ENCODE measurements at places on chromosomes 1 and 21.

DNA sequence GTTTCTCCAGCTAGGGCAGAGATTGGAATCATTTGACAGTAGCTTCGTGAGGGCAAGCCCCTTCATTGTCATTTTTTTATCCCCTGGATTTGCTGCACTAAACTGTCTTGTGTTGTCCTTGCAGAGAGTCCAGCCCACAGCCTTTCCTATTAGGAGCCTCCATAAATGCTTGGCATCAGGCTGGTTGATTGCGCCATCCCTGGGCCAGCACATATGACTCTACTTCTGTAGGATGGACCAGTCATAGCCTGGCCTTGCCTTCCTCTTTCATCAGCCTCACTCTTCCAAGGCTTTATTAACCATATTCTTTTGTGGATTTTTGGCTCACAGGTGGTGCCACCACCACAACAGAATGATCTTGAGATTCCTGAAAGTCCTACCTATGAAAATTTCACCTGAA, 31.4 kb downstream of the LY9 start:
- DNase-seq, result peak; percentile 42

- no peak for DNase-seq
Measured at GRCh38 chr1:67137307-67137753, 2.6 kb upstream of the C1orf141 start.

DNA sequence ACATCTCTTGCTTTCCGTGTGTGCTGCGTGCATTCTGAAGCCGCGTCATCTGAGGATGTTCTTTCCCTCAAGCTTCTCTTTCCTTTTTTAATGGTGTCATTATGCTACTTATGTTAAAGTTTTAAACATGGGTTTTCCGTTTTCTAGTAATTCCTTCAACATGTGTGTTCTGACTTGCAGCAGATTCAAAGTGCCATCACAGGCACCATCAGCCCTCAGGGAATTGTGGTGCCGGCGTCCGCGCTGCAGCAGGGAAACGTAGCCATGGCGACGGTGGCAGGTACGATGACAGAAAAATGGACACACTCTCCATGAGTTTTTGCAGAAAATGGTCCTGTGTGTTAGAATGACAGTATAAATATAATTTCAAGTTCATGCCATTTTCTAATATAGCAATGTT, 42.4 kb downstream of the PKNOX1 start:
- DNase-seq, result no peak

GRCh38 chr1:1764876-1765470, 13.3 kb downstream of the NADK start:
- DNase-seq, result no peak

DNA sequence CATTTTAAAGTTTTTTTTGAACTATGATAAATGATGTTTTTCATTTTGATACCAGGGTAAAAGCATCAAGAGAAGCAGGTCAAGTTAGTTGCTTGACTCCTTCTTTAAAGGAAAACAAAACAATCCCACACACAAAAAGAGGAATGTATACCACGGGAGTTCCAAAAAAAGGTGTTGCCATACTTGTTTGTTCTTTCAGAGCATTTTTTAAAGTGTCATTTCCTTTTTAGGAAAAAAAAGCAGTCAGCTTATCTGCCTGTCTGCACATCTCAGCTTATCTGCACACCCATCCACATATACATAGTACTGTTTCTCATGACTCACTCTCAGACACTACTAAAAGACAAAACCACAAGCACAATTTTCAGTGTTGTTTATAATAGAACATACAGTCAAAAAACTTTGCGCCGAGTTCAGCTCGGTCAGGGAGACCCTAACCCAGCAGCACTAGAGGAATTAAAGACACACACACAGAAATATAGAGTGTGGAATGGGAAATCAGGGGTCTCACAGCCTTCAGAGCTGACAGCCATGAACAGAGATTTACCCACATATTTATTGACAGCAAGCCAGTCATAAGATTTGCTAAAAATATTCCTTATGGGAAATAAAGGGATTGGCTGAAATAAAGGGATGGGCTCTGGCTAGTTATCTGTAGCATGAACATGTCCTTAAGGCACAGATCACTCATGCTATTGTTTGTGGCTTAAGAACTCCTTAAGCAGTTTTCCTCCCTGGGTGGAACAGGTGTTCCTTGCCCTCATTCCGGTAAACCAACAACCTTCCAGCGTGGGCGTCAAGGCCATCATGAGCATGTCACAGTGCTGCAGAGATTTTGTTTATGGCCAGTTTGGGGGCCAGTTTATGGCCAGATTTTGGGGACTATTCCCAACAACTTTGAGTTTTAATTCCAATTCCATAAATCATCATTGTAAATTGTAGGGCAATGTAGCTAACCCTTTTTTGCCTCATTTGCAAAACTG, 11.4 kb upstream of the MNDA start:
- peak; percentile 31 for DNase-seq

GRCh38 chr1:185132534-185132933, 24.2 kb downstream of the TRMT1L start:
- no peak for DNase-seq

DNA sequence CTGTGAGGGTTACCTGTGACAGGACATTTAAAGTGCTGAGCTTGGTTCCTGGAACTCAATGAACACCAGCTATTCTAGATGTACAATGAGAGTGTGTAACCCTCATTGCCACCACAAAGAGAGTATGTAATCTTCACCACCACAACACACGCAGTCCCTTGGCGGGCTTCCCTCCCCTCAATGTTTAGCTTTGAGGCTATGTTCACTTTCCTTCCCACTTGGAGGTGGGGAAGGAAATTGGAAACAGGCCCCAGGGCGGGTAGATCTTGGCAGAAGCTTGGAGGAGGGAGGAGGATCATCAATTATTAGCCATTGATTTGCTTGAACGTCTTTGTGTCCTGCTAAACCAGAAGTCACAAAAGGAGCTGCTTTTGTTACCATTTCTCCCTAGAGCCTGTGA, 8.3 kb upstream of the COL16A1 start:
- DNase-seq, result peak; percentile 35

GRCh38 chr1:184889902-184890301, 84.4 kb downstream of the NIBAN1 start:
- peak; percentile 36 for DNase-seq

DNA sequence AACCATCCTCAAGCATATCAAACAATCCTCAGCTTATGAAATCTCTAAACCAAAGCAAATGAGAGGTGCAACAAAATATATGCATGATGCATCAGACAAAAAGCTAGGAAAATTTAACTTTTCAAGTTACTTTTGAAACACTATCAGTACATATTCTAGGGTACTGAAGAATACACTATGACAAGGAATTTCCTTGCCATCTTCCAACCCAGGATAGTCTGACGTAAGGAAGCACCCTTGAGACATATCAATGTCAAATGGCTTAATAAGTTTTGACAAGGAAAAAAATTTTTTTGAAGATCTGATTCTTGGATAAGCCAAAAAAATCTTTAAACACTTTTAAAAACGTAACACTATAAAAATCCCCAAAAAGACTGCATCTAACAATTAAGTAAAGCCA, 64.9 kb downstream of the KIFAP3 start:
- DNase-seq, result no peak

DNA sequence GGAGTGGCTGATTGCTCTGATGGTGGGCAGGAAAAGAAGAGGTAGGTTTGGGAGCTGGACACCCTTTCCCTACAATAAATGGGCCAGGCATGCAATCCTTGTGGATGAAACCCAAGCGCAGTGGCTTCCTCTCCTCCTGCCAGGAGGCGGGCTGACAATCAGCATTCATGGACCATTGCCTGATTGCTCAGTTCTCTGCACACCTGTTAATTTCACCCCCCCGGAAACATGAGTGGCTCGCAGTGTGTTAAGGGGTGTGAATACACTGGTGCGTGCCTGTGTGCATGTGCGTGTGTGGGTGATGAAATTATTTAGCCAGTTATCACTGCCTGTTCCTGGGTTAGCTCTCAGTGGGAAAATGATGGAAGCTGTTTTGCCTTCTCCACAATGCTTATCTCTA, 310.7 kb downstream of the PCP4 start:
- DNase-seq, result no peak

- no peak for DNase-seq
Measured at GRCh38 chr1:21311016-21311415, 20.8 kb upstream of the ECE1 start.

DNA sequence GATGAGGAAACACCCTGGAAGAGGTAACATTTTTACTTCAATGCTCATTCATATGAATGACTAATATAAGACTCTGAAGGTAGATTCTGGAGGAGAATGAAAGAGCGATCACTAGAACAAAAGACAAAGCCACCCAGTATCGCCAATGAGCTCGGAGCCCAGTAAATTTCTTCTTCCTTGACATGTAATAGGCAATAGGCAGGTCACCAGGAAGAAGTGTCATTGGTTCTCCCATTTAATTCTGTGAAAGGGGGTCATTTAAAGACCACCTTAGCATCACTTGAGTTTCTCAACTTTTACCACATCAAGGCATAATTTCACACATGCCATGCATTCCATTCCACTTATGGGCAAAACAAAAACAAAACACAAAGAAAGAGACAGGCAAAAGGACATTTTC, 7.9 kb downstream of the TNFSF18 start:
- DNase-seq, result peak; percentile 38

DNA sequence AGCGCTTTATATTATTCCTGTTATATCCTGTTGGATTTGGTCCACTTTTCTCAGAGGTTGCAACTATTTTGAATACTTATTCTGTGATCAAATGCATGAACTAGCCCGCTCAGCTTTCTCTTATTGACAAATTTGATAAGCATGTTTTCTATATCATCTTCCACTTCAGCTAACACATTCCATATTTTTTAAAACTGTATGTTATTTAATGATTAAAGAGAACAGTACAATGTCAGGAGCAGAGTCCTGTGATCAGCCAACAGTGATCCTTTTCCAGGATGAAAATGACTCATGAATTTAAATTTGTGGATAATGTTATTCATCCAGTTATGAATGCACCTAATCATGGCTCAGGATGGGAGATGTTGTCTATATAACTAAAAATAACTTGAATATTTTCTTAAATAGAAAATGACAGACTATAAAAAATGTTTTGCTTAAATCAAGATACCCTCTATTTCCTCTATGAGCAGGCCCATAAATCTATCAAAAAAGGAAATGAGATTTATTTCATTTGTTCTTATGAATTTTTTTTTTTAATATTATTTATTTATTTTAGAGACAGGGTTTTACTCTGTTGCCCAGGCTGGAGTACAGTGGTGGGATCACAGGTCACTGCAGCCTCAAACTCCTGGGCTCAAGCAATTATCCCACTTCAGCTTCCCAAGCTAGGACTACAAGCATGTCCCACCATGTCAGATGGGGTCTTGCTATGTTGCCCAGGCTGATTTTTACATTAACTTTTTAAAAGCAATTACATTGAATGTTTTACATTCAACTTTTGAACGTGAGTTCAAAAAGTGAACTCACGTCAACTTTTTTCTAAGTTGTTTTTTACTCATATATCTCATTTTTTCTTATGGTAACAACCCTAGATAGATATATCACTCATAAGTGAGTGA, 12.5 kb downstream of the BPNT1 start:
- peak; percentile 3 for DNase-seq

GRCh38 chr1:109280862-109281261, 2.1 kb downstream of the PSRC1 start:
- DNase-seq, result no peak

Data from fibroblast of pulmonary artery (primary cell).